ENCODE measurements at places on chromosomes 7 and 10.

DNA sequence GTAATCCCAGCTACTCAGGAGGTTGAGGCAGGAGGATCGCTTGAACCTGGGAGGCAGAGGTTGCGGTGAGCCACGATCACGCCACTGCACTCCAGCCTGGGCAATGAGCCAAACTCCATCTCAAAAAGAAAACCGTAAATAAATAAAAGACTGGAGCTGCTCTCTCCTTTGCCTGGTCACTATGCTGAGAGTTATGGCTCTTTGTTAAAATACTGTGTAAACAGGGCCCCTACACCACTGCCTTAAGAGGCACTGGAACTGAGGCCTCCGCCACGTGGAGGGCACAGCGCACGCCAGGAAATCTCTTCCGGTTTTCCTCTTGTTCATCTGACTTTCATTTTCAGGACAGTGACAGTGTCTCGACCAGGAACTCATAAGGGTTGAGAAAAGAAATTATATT is 123.3 kb downstream of the PAXIP1 start:
- DNase-seq: no peak

DNA sequence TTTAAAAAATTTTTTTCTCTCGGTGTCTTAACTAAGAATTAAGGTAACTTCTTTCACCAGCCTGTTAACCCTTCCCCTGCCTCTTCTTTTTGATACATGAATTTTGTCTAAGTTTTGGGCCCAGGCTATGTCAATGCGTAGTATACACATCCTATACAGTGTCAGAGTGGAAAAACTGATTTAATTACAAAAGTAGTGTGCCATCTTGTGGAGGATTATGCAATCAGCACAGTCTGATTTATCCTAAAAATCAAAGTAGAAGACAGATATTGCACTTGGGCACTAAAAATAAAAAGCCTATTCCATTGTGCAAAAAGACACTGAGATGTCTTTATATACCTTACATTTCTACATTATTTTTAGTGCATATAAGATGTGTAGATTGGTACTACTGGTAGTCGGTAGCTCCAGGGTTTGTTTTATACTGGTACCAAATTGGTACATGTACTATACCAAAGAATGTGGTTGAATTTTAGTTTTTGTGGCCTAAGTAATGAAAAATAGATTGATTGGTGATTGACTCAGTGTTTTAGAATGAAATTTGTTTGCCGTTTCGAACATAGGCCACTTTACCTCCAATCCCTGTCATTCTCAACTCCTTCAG is 96.6 kb downstream of the MKLN1 start:
- peak; percentile 69 for DNase-seq

- DNase-seq: no peak
These were observed 110.6 kb downstream of the PPP1R9A start for GRCh38 chr7:95018021-95018420.

DNA sequence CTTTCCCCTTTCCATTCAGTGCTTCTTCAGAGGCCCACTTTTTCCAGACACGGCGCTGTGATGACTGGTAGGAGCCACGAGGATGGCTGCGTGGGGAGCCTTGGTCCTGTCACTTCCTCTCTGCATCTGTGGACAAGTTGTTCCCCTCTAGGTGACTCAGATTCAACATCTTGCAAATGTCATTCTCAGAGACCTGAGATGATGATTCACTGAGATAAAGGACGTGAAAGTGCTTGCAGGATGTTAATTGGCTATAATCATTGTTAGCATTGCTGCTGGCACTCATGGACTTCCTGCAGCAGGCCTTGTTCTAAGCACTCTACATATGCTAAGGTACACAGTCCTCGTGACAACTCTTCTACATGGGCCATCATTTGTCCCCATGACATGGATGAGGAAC is 489.8 kb upstream of the ZMIZ1 start:
- no peak for DNase-seq

GRCh38 chr10:44991571-44991970 is 9.2 kb upstream of the ZNF22 start:
- DNase-seq: no peak

GRCh38 chr7:45682836-45683555 is 108.8 kb downstream of the ADCY1 start:
- no peak for DNase-seq
